Fibroblast of mammary gland (primary cell): ENCODE measurements at places on chromosomes 11 and 22.
A peak's percentile ranks its signal among the peaks of the same experiment; 100 is the strongest.

DNA sequence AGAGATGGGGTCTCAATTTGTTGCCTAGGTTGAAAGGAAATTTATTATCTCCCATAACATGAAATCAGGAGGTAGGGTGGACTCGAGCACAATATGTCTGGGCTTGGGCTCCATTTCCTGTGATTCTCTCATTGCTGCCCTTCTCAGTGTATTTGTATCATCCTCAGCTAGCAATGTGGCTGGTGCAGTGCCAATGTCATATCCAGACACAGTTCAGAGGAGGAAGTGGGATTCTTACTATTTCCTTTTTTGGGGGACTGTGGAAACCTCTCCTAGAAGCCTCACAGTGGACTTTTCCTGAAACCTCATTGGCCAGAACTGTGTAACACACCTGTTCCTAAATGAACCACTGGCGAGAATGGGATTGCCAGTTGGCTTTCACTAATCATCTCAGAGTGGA, 21.0 kb upstream of the SWAP70 start:
- no peak for DNase-seq

DNA sequence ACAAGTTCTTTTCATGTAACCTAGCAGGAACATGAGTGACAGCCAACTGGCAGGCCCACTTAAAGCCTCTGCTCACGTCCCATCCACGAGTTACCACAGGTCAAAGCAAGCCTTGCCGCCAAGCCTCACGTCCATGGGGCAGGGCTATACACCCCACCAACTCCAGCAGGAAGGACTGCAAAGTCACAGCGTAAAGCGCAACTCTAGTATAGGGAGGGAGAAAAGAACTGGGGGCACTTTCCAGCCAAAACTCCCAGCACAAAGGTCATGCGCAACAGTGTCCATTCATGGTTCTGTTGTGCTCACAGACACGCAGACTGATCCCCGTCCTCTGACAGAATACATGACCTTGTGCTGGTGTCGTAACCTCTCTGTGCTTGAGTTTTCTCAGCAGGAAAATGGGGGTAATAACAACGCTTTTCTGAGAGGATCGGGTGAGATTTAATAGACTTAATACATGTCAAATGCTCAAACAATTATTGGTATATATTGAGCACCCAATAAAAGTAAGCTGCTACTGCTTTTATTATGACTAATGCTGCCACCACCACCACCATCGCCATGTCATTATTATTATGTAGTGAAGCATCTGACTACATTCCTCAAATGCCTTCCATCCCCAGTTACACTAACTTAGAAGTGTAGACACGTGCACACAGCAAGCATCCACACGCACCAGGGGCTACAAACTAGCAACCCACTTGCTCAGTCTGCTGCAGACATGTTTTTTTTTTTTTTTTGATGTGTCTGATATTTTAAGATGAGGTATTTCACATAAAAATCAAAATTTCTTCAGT, 104.4 kb upstream of the PARVA start:
- no peak for DNase-seq

GRCh38 chr11:128921793-128922192, 20.9 kb downstream of the TP53AIP1 start:
- DNase-seq, result no peak

DNA sequence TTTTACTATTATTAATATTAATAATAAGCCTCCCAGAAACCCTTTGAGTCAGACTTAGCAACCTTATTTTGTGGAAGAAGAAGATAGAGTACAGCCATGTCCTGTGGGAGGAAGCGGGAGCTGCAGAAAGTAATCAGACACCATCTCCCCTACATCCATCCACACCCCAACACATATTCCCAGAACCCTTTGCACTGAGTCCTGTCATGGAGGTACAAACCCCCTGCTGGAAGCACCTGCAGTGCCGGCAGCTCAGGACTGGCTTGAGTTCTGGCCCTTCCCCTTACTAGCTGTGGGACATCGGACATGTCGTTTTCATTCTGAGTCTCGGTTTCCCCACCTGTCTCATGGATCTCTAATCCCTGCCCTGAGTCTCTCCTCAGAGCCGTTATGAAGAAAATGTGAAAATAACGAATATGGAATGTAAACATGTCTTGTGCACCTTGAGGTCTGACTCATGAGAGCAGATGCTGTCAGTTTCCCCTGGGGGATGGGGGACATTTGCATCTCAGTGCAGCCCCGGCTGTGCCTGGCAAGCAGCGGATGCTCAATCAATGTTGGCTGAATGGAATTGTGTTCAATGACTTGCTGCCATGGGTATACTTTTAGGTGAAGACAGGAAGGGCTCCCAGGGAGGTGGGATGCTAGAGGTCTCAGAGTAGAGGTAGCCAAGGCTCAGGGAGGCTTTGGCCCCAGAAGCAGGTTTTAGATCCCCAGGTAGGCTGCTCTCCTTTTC, 45.4 kb downstream of the TP53I11 start:
- DNase-seq, result no peak

DNA sequence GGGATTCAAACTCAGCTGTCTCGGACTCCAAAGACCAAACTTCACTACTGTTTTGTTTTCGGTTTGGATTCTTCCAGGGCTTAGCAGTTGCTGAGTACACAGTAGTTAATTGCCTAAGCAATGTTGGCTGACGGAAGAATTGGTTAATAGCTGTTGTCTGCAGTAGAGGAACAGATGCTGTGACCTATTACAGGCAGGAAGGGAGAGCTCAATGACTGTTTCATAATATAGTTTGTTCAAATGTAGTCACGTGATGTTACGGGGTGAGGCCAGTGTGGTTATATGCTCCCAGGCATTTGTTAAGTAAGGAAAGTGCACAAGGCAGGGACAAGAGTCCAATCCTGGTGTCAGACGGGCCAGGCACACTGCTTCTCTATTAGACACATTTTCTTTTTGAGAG, 222.6 kb upstream of the CCDC90B start:
- DNase-seq, result no peak

GRCh38 chr22:36197514-36198146, 4.0 kb downstream of the APOL4 start:
- no peak for DNase-seq

DNA sequence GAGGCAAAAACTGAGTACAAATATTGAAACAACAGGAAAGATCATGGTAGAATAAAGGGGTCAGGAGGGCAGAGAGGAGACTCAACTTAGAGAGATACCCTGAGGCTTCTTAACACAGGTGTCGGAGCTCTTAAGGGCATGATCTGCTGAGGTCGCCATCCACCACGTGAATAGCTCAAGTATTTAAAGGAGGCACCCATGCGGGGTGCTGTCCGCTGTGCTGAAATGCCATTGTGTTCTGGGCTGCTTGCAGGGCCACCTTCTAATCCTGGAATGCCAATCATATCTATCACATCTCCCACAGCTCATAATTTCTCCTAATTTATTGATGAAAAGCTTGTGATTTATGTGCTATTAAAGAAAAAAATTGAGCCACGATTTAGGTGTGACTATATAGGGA, 90.2 kb downstream of the SEZ6L start:
- DNase-seq, result peak; percentile 2

DNA sequence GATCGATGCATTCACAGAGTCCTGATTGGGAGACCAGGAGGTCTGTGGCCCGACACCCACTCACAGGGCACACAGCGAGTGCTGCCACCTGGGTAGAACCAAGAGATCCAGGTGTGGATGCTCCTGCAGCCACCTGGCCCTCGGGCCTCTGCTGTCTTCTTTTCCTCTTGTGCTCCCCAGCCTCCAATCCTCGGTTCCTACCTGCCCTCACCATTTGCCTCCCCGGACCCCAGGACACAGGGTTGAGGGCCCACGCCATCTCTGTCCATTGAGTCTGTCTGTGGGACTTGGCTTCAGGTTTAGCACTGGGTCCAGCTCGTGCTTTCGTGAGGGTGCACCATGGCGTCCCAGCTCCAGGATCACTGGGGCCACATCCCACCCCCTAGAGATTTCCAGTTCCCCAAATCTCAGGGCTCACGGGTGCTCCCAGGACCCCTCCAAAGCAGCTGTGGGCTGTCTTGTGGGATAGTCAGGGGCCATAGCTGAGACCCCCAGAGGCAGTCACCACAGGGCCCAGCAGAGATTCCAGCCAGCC, 591.1 kb downstream of the BRD1 start:
- DNase-seq, result no peak

GRCh38 chr11:69943066-69943465, 123.8 kb upstream of the FGF3 start:
- no peak for DNase-seq

GRCh38 chr22:31944700-31945442, 536 bp downstream of the YWHAH start:
- DNase-seq, result no peak

GRCh38 chr11:43871051-43871450, 9.6 kb upstream of the ALKBH3 start:
- no peak for DNase-seq

GRCh38 chr11:90250970-90251369, 28.1 kb upstream of the CHORDC1 start:
- DNase-seq, result no peak

GRCh38 chr11:44258190-44258489, 51.8 kb downstream of the ALX4 start:
- DNase-seq, result peak; percentile 71

GRCh38 chr11:85086504-85087284, 540.5 kb downstream of the DLG2 start:
- peak; percentile 28 for DNase-seq

DNA sequence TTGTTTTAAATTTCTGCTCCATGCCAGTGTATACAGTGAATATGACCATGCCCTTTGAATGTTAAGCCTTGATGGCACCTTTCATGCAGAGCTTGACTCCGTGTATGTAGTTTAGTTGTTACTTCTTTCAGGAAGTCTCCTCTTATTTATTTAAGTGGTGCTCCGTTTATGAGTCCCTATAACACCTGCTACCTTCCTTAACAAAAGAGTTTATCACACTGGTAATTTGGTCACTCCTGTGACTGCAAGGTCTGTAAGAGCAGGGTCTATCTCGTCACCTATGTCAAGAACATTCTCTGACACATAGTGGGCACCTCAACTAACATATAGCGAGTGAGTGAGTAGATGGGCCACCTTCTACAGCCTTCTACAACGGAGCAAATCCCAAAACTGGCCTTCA, 152.5 kb downstream of the CCDC34 start:
- DNase-seq, result no peak

GRCh38 chr11:70477176-70477575, 78.8 kb downstream of the CTTN start:
- no peak for DNase-seq

DNA sequence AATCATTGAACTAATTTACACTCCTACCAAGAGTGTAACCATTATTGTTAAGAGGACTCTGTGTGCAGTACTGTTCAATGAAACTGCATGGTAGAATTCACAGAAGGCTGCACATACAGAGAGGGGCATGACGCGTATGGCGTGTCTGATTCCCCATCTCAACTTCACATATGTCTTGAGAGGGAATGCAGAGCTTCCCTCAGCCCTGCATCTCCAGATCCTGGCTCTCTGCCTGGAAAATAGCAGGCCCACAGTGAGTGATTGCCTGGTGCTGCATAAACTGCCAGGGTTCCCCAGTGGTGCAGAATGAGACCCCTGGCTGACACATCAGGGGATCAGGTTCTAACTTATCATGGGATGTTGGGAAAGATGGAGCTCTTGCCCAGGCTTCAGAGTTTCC, 260.2 kb upstream of the ISX start:
- no peak for DNase-seq

- no peak for DNase-seq
These were observed 111.9 kb upstream of the TOP3B start for GRCh38 chr22:22094514-22094913.

- no peak for DNase-seq
These were observed 85.7 kb downstream of the NECTIN1 start for GRCh38 chr11:119643212-119643875.

GRCh38 chr11:69259096-69259495, 34.9 kb upstream of the MYEOV start:
- no peak for DNase-seq

DNA sequence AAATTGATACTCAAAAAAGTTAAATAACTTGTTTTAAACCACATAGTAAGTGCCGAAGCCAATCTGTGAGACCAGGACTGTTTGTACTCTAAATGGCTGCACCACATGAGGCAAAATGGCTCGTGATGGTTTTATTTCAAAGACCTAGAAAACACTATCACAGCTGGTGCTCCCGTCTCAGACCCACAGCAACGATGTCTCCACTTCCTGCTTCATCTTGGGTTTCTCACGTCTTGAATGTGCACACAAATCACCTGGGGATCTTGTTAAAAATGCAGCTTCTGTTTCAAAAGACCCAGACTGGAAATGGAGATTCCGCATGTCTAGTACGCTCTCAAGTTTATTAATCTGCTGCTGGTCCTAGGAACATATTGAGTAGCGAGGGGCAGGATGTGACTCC, 1.2 kb downstream of the CD3E start:
- DNase-seq, result no peak

- DNase-seq, result no peak
These were observed 15.6 kb downstream of the NPTXR start for GRCh38 chr22:38828191-38828590.

- DNase-seq, result peak; percentile 46
These were observed 128.8 kb downstream of the ST3GAL4 start for GRCh38 chr11:126484266-126484665.

GRCh38 chr22:47352920-47353700, 590.7 kb downstream of the TBC1D22A start:
- DNase-seq, result no peak

- peak; percentile 33 for DNase-seq
These were observed 1.0 kb downstream of the POU2AF3 start for GRCh38 chr11:111299101-111300026.

DNA sequence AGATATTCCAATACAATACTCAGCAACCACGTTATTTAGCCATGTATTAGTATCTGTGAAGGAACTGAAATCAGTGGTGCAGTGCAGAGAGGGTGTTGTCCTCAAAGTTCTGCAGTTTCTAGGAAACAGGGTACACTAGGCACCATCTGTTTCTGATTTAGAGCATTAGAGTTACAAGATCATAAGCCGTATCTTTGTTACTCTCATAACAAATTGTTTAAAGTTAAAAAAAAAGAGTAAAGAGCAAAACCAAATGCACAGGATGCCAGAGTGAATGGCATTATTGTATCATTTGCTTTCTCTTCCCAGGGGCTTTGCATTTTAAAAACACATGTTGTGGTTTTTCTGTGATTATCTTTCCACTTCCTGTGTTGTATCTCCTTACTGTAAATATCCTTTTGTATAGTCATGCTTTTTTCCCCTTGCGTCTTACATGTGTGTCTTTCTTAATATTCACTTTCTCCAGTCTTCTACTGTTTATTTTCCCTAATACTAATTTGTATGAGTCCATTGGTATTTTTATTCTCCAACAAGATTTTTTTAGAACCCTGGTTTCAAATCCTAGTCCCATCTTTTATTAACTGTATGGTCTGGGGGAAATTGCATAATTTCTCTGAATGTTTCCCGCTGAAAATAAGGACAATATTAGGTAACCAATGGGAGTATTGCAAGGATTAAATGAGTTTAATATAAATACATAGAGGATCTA, 15.2 kb upstream of the NUP160 start:
- DNase-seq, result peak; percentile 89

- DNase-seq, result peak; percentile 66
These were observed 20.5 kb upstream of the SCGB1A1 start for GRCh38 chr11:62398011-62398994.

GRCh38 chr22:45836418-45837169, 140.4 kb downstream of the WNT7B start:
- no peak for DNase-seq

GRCh38 chr11:46609386-46609785, 7.6 kb downstream of the HARBI1 start:
- DNase-seq, result no peak

GRCh38 chr22:43118953-43119458, 8.5 kb downstream of the BIK start:
- peak; percentile 33 for DNase-seq

GRCh38 chr22:37981282-37982011, 2.9 kb downstream of the SOX10 start:
- no peak for DNase-seq
